ENCODE measurements at places on chromosomes 13 and 19.
A peak's percentile ranks its signal among the peaks of the same experiment; 100 is the strongest.

DNA sequence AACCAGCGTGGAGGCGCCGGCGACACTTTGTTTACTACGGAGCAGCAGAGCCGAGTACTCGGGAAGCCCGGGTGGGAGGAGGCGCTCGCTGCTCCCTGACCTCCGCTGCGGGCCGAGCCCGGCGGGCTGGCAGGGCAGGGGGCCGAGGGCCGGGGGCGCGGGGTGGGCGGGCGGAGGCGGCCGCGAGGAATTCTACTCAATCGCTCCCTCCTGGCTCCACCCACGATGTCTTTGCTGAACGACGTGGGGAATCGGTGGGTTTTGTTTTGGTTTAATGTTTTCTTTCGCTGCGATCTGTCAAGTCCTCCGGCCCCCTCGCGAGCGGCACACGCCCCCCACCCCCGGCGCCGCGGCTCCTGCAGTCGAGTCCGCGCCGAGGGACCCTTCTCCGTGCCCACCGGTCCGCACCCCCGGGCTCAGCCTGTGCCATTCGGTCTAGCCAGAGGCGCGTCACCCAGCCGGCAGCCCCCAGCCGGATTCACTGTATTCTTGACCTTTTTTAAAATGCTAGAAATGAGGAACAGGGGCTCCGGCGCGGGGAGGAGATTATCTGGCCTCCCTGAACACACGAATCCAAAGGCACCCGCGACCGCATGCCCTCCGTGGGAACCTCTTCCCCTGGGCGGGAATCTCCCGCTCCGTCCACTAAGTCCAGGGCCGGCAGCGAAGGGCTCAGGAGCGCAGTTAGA, 636 bp upstream of the FOXO1 start:
- DNase-seq = no peak

GRCh38 chr13:99044764-99045163, 66.9 kb upstream of the DOCK9 start:
- DNase-seq = no peak

- no peak for DNase-seq
Observed at GRCh38 chr13:62799931-62800436, 1384.3 kb upstream of the PCDH20 start.

DNA sequence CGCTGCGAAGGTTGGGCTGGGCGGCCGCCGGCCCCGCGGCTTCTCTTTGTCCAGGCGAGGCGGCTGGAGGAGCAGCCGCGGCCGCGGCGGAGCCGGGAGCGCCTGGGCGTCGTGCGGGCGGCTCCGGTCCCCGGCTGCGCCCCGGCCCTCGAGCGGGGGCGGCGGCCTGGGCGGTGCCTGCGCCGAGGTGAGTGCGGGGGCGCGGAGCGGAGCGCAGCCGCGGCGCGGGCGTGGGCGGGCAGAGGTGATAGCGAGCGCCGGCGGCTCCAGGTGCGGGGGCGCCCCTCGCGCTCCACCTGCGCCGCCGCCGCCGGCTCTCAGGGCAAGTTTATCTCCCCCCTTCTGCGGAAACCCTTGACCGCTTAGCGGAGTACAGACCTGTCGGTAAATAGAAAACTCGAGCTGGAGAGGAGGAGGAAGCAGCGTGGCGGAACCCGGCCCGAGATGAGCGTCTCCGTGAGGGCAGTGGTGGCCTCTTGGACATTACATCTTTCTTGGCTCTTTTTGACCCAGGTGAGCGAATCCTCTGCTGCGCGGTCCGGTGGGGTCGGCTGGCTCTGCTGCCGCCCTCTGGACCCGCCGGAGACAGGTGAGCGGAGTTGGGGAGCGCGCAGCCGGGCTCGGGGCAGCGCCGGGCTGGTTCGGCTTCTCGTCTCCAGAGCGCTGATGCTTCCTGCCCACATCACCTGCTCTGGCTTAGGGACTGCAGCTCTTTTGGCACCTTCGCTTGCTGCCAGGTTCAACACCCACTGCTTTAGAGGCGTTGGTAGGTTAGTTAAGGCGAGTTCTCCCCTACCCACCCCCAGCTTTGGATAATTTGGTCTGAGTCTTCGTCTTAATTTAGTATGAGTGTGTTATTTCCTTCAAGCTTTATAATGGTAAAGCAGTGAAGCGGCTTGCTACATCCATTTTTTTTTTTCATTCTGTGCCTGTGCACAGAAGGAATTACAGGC, at the start of gene MTUS2:
MTUS2 (plus strand) TSS at position 241 of the 953 bp plus-strand sequence.
- DNase-seq = no peak

DNA sequence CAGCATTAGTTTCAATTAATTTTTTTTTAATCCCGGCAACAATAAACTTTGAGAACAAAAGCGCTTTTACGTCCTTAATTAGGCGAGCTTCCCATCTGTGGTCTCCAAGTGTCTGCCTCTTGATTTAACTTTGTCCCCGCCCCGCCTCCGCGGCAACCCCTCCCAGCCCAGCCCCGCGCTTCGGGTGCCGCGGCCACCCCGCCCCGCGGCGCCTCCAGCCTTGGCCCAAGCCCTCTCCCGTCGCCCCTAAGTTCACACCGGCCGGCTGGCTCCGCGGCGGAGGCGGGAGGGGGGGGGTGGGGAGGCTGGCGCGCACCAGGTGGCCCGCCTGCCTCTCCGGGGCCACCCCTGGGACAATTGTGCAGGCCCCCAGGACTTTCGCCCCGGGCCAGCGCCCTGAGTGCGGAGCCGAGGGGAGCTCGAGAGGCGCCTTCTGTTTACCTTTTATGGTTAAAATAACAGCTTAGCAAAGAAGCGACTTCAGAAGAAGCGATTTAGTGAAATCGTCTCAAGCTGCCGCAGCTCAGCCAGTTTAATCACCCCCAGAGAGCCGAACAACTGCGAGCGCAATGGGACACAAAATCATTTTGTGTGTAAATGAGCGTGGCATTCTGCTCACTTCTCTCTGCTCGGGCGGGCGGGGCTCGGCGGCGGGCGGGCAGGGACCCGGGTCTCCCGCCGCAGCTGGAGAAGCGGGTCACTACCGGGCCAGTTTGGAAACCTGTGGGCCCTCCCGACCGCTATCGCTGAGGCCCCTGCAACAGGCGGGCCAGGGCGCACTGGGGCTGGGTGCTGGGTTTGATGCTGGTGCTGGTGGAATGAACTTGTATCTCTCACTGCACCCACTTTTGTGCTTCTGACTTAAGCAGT, 1.4 kb downstream of the KCTD15 start:
- no peak for DNase-seq

GRCh38 chr19:45526143-45526542, 18.9 kb downstream of the VASP start:
- DNase-seq = no peak

GRCh38 chr13:27270594-27271520, at the start of gene RASL11A:
Gene RASL11A, plus strand, starts transcription at chr13:27270830. Its CDS starts 115 bp downstream, at chr13:27270945.
- DNase-seq = peak; percentile 37

DNA sequence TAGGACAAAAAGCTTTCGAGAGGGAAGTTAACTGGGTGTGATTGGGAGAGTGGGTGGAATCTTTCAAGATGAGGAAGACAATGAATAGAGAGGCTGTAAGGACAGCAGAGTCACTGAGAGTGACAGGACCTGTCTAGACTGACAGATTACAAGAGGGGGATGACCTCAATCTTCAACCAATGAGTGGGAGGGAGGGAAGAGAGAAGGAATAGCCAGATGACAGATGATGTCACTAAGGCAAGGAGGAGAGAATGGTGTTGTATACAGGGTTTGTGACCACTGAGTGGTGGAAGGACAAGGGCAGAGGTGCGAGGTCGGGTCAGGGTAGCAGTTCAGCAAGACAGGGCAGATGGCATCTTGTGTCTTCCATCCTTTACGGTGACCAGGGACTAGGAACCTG, 5.8 kb upstream of the ILF3 start:
- DNase-seq = no peak

DNA sequence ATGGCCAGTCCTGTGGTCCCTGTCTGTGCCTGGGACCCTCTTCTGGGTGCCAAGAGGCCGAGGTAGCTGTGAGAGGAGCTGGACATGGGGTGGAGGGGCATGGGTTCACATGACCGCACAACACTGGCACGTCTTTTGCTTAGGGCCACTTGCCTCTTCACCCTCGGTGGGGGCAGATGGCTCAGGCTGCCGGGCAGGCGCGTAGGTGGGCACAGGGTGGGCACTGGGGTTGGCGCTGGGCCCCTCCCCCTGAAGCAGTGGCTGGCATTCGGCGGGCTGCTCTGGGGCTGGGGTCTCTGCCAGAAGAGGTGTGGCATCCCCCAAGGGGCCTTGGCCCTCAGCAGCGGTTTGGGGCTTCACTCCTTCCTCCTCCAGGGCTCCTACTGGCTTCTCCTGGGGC, 8.4 kb downstream of the PALM3 start:
- DNase-seq = no peak

DNA sequence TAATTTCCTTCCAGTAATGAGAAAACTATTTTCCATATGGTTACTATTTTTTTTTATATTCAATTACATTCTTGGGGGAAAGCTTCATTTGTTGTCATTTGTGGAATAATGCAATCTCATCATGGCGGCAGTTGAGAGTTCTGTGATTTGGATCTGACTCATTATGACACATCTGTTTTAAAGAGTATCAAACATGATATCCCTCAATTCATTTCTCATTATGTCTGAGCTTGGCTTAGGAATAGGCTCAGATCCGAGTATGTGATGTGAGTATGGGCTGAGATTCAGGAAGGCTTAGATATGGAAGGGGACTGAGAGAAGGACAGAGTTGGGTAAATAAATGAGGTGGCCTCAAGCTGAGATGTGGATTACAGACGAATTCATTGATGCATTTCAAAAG, 64.4 kb downstream of the POSTN start:
- no peak for DNase-seq
